ENCODE measurements at places on chromosomes 7 and 10.
A peak's percentile ranks its signal among the peaks of the same experiment; 100 is the strongest.

DNA sequence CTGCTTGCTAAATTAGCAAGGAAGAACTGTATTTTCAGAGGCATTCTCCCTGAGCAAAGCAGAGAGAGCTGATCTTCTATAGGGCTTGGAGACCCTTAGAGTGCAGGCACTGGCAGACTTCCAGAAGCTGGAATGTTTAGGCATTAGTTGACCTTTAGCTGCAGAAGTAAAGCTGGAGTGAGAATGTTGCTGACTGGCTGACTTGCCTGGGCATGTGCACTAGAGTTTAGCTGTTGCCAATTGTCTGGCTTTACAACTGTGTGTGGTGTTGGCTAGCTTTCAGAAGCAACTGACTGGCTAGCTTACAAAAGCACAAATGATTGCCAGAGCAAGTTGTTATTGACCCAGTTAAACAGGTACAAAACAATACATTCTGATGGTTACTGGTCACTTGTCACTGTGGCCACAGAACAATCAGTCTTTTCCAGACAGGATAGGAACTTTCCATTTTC, 25.1 kb downstream of the FAM13C start:
- DNase-seq, result no peak

GRCh38 chr7:35800718-35801391, at the start of gene SEPTIN7:
Gene SEPTIN7, plus strand, starts transcription at chr7:35801057. Its CDS starts 153 bp downstream, at chr7:35801210.
- DNase-seq, result peak; percentile 95

DNA sequence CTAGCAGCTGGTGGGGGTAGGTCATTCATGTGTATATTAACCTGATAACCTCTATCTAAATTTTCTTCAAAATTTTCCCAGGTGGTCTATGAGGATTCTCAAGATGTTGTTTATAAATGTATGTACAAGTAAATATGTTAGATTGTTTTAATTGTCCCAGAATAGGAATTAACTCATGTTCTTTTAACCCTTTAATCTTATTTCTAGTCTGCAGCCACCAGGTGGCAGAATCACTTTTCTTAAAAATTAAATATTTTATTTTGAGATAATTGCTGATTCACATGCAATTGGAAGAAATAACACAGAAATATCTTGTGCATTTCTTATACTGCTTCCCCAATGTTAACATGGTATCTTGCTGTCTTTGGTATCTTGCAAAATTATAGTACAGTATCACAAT, 589.5 kb downstream of the ARL4A start:
- no peak for DNase-seq

GRCh38 chr10:49679480-49679893, at the start of gene C10orf53:
Gene C10orf53, plus strand, starts transcription at chr10:49679651. Its CDS starts 47 bp downstream, at chr10:49679698.
- DNase-seq, result no peak

DNA sequence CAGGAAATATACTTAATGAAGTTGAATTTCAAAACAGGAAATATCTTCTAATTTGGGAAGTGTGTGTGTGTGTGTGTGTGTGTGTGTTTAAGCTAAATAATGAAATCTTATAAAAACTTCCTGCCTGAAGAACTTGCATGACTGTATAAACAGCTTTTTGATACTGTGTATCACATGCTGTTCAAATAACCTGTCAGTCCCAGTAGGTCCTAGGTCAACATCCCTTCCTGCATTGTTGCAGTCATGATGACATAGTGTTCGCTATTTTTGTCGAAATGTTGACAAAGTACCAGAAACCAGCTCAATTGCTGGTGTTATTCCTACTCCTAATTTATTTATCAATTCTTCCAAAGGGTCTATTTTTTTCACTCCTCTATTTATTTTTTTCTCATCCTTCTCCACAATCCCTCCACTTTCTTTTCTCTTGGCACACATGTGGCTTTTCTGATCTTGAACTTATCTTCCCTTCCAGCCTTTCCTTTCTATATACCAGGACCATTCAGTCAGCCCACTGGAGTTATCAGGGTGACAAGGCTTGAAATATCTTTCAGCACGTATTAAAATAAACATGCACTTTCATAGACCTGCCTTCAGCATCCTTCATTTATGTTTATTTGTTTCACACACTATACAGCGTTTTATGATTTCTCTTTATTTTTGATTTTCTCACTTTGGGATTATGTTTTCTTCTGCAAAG, 115.8 kb downstream of the PLXDC2 start:
- no peak for DNase-seq

- no peak for DNase-seq
Observed at GRCh38 chr10:87058171-87058570, 36.5 kb downstream of the GLUD1 start.

DNA sequence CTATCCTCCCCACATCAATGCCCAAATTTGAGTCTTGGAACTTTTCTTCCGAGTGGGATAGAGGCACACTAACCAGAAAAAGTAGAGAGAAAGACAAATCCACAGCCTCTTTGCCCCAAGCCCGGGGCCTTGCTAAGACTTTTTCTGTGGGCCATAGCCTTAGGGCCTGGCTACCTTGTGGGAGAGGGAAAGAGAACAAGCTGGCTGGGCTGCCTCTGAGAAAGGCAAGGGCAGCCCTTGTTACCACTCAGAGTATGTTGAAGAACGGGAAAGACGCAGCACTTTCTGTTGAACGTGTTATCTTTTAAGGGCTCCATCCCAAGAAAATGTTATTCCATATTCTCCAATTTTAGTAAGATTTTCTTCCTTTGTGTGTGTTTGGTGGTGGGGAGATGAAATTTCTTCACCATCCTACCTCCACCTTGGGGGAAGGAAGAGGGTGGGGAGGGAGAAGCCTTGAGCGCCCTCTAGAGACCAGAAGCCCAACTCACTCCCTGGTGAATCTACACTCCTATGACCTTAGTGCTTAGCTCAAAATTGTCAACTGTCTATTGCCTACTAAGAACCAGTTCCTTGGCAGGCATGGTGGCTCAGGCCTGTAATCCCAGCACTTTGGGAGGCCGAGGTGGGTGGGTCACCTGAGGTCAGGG, 3.9 kb upstream of the NRF1 start:
- peak; percentile 62 for DNase-seq

GRCh38 chr7:15485998-15486397, 75.8 kb downstream of the AGMO start:
- DNase-seq, result no peak

DNA sequence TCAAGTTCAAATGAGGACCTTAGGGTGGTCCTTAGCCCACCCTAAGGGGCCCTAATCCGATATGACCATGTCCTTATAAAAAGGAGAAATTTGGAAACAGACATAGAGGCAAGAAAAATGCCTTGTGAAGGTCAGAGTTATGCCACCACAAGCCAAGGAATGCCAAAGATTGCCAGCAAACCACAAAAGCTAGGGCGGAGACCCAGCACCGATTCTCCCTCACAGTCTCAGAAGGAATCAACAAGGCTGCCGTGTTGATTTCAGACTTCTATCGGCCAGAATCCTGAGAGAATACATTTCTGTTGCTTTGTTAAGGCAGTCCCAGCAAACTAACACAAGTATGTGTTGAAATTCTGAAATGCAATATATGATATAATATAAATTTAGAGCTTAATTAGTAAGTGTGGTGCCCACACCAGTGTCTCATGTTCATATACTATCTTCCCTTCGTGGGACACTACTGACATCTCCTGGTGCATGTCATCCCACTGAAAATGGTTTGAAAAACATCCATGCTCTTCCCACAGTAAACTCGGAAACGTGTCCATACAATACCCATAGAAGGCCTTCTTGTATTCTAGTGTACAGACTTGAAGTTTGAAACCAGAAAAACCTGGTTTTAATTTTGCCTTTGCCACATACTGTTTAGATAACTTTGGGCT, 349.0 kb downstream of the TNS3 start:
- DNase-seq, result no peak

- DNase-seq, result no peak
Observed at GRCh38 chr10:3865565-3865964, 80.6 kb upstream of the KLF6 start.

- peak; percentile 29 for DNase-seq
Observed at GRCh38 chr7:143015084-143015483, 11.8 kb downstream of the OR9A2 start.

GRCh38 chr10:60798031-60798430, 19.8 kb downstream of the CDK1 start:
- no peak for DNase-seq

- no peak for DNase-seq
Observed at GRCh38 chr7:674454-675410, 51.8 kb upstream of the DNAAF5 start.

DNA sequence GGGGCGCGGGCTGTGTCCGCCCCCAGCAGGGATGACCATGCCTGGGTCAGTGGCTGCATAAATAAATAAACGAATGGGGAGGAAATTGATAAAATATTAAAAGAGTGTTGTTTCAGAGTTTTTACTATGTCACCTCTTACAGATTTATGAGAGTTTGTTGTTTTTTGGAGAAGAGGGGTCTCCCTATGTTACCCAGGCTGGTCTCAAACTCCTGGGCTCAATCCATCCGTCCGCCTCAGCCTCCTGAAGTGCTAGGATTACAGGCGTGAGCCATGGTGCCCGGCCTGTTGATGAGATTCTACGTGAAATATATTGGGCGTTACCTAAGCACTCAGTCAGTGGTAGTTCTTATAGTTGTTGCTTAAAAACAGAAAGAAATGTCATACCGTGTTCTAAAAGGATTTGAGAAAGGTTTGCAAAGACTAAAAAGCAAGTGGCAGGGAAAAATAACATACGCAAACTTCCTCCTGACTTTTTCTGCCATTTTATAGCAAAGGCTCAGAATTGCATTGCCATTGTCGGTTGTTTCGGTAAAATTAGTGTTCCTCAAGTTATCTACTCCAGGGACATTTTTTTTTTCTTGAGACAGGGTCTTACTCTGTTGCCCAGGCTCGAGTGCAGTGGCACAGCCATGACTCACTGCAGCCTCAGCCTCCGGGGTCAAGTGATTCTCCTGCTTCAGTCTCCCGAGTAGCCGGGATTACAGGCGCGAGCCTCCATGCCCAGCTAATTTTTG, 39.5 kb upstream of the FOXK1 start:
- DNase-seq, result no peak

DNA sequence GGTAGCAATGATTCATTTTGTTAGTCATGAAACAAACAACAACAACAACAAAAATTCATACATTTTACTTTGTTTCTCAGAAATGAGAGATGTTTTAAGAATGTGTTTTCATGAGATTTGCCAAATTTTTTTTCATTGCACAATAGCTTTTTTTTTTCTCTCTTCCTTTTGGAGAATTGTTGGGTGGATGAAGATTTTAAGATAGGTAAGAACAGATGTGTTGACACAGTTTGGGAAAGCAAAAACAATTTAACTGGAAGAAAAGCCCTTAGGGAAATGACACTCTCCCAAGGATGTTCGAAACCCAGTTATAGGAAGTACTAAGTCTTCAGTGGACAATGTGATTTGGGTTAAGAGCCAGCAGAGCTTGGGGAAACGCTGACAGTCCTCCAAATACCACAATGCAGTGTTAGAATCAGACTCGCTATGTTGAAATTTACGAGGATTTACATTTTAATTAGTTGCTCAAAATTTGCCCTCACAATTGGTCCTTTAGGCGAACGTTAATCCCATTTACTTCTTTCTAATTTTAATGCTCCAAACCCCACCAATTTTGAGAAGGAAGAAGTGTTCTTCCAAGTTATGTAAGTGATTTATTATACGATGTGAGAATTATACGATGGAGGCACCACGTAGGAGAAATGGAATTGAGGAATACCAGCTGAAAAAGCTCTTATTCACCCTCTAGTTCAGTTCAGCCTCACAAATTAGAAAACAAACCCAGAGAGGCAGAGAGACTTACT, 61.2 kb downstream of the HHEX start:
- no peak for DNase-seq

GRCh38 chr10:117790621-117791020, 248.1 kb downstream of the EMX2 start:
- no peak for DNase-seq

GRCh38 chr7:120256344-120257070, 16.5 kb upstream of the KCND2 start:
- DNase-seq, result no peak

DNA sequence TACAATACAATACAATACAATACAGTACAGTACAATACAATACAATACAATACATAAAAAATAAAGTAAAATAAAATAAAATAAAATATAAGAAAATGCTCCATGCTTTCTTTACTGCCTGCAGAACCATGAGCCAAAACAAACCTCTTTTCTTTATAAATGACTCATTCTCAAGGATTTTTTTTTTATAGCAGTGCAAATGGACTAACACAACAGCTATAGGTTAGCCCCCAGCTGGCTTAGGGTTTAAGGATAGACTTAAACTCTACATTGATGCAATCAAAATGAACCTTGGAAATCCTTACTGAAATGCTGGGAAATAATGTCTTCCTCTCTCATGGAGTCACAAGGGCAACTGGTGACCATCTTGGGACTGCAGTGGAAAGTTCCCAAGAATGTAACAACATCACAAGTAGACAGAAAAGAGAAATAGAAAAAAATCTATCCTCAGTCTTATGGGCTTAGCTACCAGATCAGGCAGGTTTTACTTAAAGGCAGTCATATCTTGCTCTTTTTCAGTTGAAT, 348.9 kb downstream of the ARL4A start:
- no peak for DNase-seq

- DNase-seq, result peak; percentile 38
Observed at GRCh38 chr10:114044247-114045135, 825 bp downstream of the ADRB1 start.

- no peak for DNase-seq
Observed at GRCh38 chr10:87760195-87760905, 57.7 kb downstream of the ATAD1 start.

DNA sequence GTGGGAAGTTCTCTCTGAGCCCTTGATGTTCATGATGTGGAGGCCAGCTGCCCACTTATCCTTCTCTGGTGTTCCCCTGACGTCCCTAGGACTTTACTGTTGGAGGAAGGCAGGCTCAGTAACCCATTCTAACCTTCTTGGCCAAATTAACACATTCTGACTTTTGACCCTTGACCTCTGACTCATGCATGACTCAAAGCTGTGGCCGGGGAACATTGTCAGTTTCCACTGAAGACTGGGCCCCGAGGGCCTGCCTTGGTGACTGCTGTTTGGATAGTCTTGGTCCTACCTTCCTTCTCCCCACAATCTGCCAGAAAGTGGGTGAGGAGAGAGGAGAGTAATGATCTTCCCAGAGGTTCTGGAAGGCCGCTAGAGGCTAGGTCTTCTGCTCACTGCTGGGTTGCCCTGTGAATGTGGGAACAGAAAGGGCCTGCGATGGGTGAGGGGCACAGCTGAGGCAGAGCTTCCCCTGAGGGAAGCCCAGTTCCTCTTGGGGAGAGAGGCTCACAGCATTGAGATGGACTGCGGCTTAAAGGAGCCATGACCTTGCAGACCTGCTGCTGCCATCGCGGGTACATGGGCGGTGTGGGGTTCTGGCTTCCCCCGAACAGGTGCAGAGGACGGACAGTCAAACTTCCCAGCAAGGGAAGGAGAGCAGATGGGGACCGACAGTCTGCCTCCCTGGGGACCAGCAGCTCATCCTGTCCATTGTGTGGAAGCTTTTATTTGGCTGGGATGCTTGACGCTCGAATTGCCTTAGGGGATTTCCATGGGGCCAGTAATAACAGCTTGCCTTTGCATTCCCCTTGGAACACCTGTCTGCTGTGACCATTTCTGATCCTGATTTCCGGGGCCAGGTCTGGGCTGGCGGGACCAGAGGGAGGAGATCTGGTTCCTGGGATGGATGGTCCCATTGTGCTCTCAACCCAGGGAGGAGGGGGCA, 43.8 kb downstream of the ADAMTS14 start:
- no peak for DNase-seq

- DNase-seq, result no peak
Observed at GRCh38 chr7:5452470-5452899, 28.9 kb upstream of the TNRC18 start.

All from GM13977 (cell line).